Activated CD8-positive, alpha-beta memory T cell treated with anti-CD3 and anti-CD28 coated beads, Interleukin-2, amount 10 ng/mL, durations not matched to agents 7 days and 5 days (primary cell): ENCODE measurements at places on chromosomes 6 and 20.

- H3K27ac ChIP-seq, result no peak overlapping the region
- peaks cover 3% of the 10 kb centered on the region for H3K36me3 ChIP-seq
- H3K4me1 ChIP-seq, result peaks cover 22% of the 10 kb centered on the region
- H3K4me3 ChIP-seq, result no peak overlapping the region
- peaks cover 9% of the 10 kb centered on the region for H3K27me3 ChIP-seq
These were observed 28.2 kb downstream of the POPDC3 start for GRCh38 chr6:105151644-105152043.

DNA sequence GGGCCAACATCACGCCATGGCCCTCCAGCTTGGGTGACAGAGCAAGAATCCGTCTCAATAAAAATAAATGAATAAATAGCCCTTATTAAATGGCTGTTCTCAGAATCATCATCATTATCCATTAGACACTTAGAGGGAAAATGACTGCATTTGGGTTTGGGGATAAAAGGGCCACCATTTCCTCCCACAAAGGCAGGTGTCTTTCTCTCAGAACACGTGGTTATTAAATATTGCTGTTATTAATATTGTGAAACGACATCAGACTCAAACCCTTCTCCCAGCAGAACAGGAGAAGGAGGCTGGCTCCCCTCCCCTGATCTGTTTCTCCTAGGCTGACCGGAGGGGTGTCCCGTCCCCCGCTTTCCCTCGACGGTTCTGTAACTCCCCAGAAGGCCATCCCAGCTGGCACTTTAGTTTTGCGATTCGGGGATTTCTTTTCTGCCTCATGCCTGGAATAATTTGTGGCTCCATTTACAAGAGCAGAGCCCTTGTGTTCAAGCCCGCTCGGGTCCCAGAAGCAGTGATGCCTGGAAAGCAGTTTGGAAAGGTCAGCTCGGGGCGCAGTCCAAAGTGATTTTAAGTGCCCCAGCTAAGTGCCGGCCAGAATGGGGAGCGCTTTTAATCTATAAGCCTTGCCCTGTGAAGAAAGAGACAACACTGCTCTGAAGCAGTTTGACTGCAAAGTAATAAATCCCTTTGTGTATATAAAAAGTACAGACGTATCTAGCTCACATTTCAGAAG is 41.9 kb downstream of the EYA2 start:
- H3K36me3 ChIP-seq, result no peaks in the 10 kb centered on the region
- peaks cover 10% of the 10 kb centered on the region for H3K27me3 ChIP-seq
- H3K27ac ChIP-seq, result no peak overlapping the region
- no peak overlapping the region for H3K4me3 ChIP-seq
- no peaks in the 10 kb centered on the region for H3K4me1 ChIP-seq

- no peaks in the 10 kb centered on the region for H3K27me3 ChIP-seq
- H3K4me3 ChIP-seq, result no peak overlapping the region
- H3K27ac ChIP-seq, result no peak overlapping the region
- no peaks in the 10 kb centered on the region for H3K36me3 ChIP-seq
- DNase-seq, result no peak
These were observed 112.2 kb upstream of the GRIK2 start for GRCh38 chr6:101281266-101281665.

- no peak overlapping the region for H3K4me3 ChIP-seq
- H3K27ac ChIP-seq, result no peak overlapping the region
- no peak for DNase-seq
These were observed 420 bp downstream of the SOX4 start for GRCh38 chr6:21593927-21594415.

- DNase-seq, result no peak
- H3K27ac ChIP-seq, result no peak overlapping the region
- no peak overlapping the region for H3K4me3 ChIP-seq
- no peaks in the 10 kb centered on the region for H3K27me3 ChIP-seq
These were observed 8.7 kb downstream of the RNF24 start for GRCh38 chr20:4006640-4007039.

DNA sequence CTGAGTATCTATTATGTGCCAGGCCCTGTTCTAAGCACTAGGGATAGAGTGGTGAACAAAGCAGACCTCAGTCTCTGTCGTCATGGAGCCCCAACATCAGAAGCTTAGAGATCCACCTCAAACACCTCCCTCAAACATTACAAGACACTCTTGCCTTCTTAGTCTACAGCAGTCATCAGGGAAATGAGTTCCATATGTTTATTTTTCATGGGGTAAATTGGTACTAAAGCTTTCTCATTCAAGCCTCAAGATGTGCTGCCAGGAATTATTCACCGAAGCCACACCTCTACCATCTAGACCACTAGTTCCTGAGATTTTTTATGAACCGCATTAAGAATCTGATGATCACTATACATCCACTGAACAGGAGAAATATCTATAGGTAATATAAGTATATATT is 59.0 kb upstream of the TFB1M start:
- no peak overlapping the region for H3K4me3 ChIP-seq
- H3K27ac ChIP-seq, result no peak overlapping the region
- H3K36me3 ChIP-seq, result no peaks in the 10 kb centered on the region
- no peak for DNase-seq

GRCh38 chr6:112253841-112254816 is at the start of gene LAMA4:
Gene LAMA4, minus strand, starts transcription at chr6:112254567. Its CDS starts 417 bp downstream, at chr6:112254150.
- peaks cover 83% of the 10 kb centered on the region for H3K27me3 ChIP-seq
- no peak within 1 kb of the TSS for H3K27ac ChIP-seq
- DNase-seq, result no peak
- peaks cover 12% of the 10 kb centered on the region for H3K4me1 ChIP-seq
- peak within 1 kb of the TSS; percentile 61 for H3K4me3 ChIP-seq

- no peaks in the 10 kb centered on the region for H3K4me1 ChIP-seq
- no peak overlapping the region for H3K4me3 ChIP-seq
- no peaks in the 10 kb centered on the region for H3K27me3 ChIP-seq
These were observed 91.9 kb downstream of the SLC24A3 start for GRCh38 chr20:19304389-19304788.

GRCh38 chr20:53768329-53768728 is 174.7 kb upstream of the ZNF217 start:
- H3K4me1 ChIP-seq, result peaks cover 4% of the 10 kb centered on the region
- no peak overlapping the region for H3K4me3 ChIP-seq
- no peak for DNase-seq
- no peak overlapping the region for H3K27ac ChIP-seq
- H3K27me3 ChIP-seq, result no peaks in the 10 kb centered on the region
- H3K36me3 ChIP-seq, result no peaks in the 10 kb centered on the region
